Esophagus squamous epithelium (tissue), 5 donors: ENCODE measurements at places on chromosomes 2 and 18. TPM values are rescaled to one million over a fixed set of nuclear protein-coding genes. Genes with fewer than 3 reads are reported as not detected.

The CCDC85A gene
- total RNA-seq: 2.1 TPM

The KYNU gene
- 35.5 TPM for total RNA-seq

The ABCB11 gene
- total RNA-seq: not detected

The RAB27B gene
- total RNA-seq: 17.5 TPM

The KCNG3 gene
- total RNA-seq: 0.09 TPM

The ESPNL gene
- total RNA-seq: 0.04 TPM

The GNAL gene
- 23.4 TPM for total RNA-seq

The PUM2 gene
- 29.3 TPM for total RNA-seq

The HRH4 gene
- not detected for total RNA-seq

The MSH2 gene
- 11.1 TPM for total RNA-seq

The HOXD1 gene
- total RNA-seq: not detected

The PXDN gene
- 10.9 TPM for total RNA-seq

The ZBTB7C gene
- 92.3 TPM for total RNA-seq

The B3GNT7 gene
- 4.6 TPM for total RNA-seq

The SERPINB12 gene
- total RNA-seq: 0.76 TPM

The FOSL2 gene
- 170 TPM for total RNA-seq

The MBOAT2 gene
- total RNA-seq: 110 TPM

The HNMT gene
- 5.9 TPM for total RNA-seq

The ABCG8 gene
- not detected for total RNA-seq

The SNTG2 gene
- 1.7 TPM for total RNA-seq

The PGAP1 gene
- 6.5 TPM for total RNA-seq
